Aortic smooth muscle cell (primary cell): ENCODE measurements at places on chromosomes 4 and X. TPM values are rescaled to one million over a fixed set of nuclear protein-coding genes. Genes with fewer than 3 reads are reported as not detected.

The HPRT1 gene
- 14.7 and 18.8 TPM in 2 replicates for total RNA-seq

The NUDT10 gene
- 0.53 and 0.62 TPM in 2 replicates for total RNA-seq

The BRS3 gene
- not detected in 2 replicates for total RNA-seq

The MAGEB1 gene
- total RNA-seq = not detected in 2 replicates

The S100G gene
- not detected in 2 replicates for total RNA-seq

The CXorf38 gene
- 7.4 and 7.8 TPM in 2 replicates for total RNA-seq

The HPSE gene
- total RNA-seq = 0.62 and 2.5 TPM in 2 replicates

The SEC24B gene
- 10.6 and 15.5 TPM in 2 replicates for total RNA-seq

The AMOT gene
- 2.4 and 4.4 TPM in 2 replicates for total RNA-seq

The IGFBP7 gene
- 595 and 980 TPM in 2 replicates for total RNA-seq

The CXCL1 gene
- total RNA-seq = 1.3 and 4.5 TPM in 2 replicates

The AREG gene
- not detected in 2 replicates for total RNA-seq

The ADGRG2 gene
- total RNA-seq = 0.13 TPM in 1 of 2 replicates, not detected in the other

The CT45A9 gene
- total RNA-seq = not detected in 2 replicates
